Small intestine (tissue), 16 donors: ENCODE measurements at places on chromosomes 13 and 19. TPM values are rescaled to one million over a fixed set of nuclear protein-coding genes. Genes with fewer than 3 reads are reported as not detected.

- DNase-seq, result no peak
Measured at GRCh38 chr13:22110368-22110767, 439.5 kb downstream of the FGF9 start.

Gene KLK15
- not detected for polyA plus RNA-seq

- peak; percentile 99 for DNase-seq
Measured at GRCh38 chr19:58558623-58559274, 338 bp upstream of the UBE2M start.

GRCh38 chr13:27775943-27776342 is 16.3 kb upstream of the GSX1 start:
- DNase-seq, result peak; percentile 43

- DNase-seq, result peak; percentile 91
Measured at GRCh38 chr19:14337510-14337909, 43.7 kb upstream of the ADGRE5 start.

Gene CEACAM7
- polyA plus RNA-seq, result not detected

- no peak for DNase-seq
Measured at GRCh38 chr19:12970070-12970820, 869 bp downstream of the DAND5 start.

DNA sequence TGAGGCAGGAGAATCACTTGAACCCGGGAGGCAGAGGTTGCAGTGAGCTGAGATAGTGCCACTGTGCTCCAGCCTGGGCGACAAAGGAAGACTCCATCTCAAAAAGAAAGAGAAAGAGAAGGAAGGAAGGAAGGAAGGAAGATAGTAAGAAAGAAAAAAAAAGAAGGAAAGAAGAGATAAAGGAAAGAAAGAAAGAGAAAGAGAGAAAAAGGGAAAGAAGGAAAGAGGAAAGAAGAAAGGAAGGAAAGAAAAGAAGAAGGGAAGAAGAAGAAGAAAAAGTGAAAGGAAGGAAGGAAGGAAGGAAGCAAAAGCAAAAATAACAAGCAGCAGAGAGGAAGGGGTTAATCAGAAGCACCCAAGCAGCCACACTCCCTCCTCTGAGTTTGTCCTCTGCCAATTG is 32.1 kb downstream of the NWD1 start:
- DNase-seq, result no peak

DNA sequence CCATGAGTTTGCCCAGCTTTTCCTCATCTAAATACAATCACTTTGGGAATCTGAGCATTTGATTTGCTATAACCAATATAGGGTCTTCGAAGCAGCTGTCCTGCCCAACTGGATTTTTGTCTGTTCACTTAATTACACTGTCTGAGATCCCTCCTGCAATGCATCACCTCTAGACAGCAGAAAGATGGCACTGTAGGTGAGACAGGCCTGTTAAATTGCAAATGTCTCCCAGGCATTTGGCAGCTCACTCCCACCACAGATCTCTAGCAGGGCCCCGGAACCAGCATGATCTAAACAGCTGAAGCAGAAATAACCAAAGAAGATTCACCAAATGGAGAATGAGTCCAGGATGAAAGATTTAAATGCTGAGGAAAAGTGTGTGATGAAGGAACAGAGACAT is 41.9 kb upstream of the SERPINE3 start:
- no peak for DNase-seq

DNA sequence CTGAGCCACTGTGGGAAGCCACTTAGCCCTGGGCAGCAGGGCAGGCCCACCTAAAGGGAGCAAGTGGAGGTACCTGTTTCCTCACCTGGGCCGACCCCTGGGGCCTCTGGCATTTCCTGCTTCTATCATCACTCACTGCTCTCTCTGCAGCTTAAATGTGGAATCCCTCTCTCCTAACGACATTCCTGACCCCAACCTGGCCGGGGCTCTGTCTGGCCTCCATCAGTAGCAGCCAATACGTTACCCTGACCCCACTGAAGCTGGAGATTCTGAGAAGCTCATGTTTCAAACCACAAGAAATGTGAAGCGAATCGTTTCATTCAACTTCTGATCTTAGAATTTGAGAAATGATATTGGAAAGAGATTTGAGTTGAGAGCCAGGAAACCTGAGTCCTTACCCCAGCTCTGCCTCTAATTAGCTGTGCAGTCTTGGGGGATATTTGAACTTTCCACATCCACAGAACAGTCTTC is 39.9 kb downstream of the DOCK9 start:
- DNase-seq, result no peak

Gene KLHL1
- not detected for polyA plus RNA-seq

DNA sequence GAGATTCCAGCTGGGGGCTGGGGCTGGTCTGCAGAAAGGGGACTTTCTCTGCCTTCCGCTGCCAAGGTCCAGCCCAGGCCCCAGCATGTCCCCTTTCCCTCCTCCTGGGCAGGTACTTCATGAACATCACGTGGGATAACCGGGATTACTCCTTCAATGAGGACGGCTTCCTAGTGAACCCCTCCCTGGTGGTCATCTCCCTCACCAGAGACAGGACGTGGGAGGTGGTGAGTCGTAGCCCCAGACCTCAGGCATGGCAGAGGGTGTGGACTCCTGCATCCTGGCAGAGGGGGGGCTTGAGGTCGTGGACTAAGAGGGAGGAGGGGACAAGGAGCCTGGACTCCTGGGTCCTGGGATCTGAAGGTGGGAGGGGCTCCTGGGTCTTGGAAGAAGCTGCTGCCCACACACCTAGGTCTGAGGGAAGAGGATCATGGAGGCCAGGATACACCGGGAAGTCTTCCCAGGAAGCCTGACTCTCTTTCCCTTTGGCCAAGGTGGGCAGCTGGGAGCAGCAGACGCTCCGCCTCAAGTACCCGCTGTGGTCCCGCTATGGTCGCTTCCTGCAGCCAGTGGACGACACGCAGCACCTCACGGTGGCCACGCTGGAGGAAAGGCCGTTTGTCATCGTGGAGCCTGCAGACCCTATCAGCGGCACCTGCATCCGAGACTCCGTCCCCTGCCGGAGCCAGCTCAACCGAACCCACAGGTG is 20.6 kb downstream of the GRIN2D start:
- DNase-seq, result no peak

Gene TMEM272
- polyA plus RNA-seq, result not detected

Gene ZNF491
- 0.57 TPM for polyA plus RNA-seq

DNA sequence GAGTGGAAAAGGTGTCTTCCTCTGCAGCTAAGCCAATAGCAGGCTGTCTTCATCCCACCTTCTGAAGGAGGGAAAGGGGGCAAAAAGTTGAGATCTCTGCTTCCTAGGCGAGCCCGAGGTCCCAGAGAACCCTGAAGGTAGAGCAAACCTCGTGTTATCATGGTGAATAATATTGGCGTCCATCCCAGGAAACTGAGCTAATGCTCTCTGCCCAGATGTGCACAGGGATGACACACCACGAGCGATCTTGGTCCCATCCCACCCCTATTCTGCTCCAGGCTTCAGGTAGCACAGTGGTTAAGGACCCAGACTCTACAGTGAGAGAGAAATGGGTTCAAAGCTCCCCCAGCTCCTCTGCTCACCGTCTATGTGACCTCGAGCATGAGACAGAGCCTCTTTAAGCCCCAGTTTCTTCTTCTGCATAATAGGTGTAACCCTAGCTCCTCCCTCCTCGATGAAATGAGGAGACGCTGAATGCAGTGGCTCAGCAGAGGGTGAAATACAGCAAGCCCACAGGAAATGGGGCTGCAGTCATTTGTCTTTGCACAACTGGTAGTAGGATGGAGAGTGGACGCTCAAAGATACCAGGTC is 9.9 kb upstream of the CEACAM20 start:
- no peak for DNase-seq

DNA sequence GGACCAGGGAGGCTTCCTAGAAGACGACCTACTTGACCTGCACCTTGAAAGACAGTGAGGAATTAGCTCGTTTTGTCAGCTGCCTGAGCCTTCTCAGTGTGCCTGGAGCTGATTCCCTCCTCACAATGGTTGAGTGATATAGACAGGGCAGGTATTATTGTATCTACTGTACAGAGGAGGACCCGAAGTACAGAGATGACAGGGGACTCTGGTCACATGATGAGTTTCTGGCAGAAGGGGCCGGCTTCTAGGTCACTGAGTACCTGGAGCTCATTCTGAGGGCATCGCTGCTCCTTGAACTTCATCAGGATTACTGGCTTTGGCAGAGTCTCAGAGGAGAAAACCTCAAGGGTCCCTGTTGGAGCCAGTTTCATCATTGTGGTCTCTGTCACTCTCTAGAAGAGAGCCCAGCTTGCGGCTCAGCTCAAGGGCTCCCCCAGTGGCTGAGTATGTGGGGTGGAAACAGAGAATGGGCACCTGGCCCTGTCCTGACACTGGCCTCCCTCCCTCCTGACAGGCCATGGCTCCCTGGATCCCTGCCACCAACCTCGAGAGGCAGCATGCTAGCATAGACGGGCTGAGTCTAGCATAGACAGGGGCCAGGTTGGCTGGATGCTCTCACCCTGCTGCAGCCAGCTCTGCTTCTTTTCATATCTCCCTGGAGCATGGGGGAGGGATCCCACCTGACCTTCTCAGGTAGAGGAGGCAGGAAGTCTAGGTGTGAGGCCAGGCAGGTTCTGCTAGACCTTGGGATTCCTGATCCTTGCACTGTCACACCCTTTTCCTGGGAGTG is 38.7 kb downstream of the NFIX start:
- peak; percentile 77 for DNase-seq

Gene TEX26
- not detected for polyA plus RNA-seq

Gene SIGLEC6
- polyA plus RNA-seq, result 0.09 TPM

DNA sequence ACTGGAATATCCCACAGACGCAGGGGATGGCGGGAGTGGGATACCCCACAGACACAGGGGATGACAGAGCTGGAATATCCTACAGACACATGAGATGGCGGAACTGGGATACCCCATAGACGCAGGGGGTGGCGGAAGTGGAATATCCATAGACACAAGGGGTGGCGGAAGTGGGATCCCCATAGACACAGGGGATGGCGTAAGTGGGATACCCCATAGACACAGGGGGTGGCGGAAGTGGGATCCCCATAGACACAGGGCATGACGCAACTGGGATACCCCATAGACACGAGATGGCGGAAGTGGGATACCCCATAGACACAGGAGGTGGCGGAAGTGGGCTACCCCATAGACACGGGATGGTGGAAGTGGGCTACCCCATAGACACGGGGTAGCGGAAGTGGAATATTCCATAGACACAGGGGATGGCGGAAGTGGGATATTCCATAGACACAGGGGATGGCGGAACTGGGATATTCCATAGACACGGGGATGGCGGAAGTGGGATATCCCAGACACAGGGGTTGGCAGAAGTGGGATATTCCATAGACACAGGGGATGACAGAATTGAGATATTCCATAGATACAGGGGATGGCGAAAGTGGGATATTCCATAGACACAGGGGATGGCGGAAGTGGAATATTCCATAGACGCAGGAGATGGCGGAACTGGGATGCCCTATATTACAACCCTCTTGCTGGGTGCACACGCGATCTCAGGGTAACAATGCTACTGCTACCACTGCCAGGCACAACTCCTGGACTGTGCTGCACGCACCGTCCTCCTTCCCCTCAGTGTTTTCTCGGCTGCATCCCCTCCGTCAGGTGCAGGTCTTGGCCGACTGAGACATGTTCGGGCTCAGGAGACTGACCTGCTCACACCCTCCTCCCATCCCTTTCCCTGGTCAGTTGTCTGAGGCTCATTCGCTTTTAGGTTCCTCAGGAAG is 28.1 kb downstream of the ZNF787 start:
- no peak for DNase-seq

- DNase-seq, result no peak
Measured at GRCh38 chr19:16404396-16404795, 67.4 kb downstream of the EPS15L1 start.

- peak; percentile 64 for DNase-seq
Measured at GRCh38 chr13:97240788-97241734, 18.9 kb downstream of the MBNL2 start.

- DNase-seq, result no peak
Measured at GRCh38 chr13:79340490-79340889, 65.6 kb downstream of the RBM26 start.

GRCh38 chr13:113641426-113641825 is 16.6 kb downstream of the ATP4B start:
- DNase-seq, result no peak
